Stimulated activated CD8-positive, alpha-beta memory T cell treated with anti-CD3 and anti-CD28 coated beads, Interleukin-7, amount 100 ng/mL, for 1 hour (primary cell): ENCODE measurements at places on chromosomes 11 and 22.

DNA sequence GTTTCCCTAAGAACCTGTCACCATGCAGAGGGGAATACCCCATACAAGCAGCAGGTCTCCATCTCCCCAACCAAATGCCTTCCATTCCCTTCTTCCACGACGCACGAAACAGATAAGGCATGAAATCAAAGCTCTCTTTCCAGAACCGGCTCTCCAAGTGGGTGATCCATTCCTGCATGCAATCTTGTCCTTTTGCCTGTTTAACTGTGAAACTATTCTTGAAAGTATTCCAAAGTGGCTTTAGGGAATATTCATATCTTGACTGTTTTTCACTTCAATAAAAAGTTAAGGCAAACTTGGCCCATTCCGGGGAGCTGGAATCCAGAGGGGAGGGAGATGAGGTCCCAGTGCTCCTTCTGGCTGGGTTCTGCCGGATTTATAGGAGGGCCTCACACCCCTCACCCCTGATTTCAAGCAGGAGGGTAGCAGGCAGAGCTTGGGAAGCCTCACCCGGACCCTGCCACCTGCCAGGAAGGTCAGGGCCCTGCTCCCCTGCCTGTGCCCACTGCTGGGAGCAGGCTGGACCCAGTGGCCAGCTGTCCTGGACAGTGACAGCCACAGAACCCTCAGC lies 60.9 kb downstream of the SCGB1A1 start:
- no peak for DNase-seq

DNA sequence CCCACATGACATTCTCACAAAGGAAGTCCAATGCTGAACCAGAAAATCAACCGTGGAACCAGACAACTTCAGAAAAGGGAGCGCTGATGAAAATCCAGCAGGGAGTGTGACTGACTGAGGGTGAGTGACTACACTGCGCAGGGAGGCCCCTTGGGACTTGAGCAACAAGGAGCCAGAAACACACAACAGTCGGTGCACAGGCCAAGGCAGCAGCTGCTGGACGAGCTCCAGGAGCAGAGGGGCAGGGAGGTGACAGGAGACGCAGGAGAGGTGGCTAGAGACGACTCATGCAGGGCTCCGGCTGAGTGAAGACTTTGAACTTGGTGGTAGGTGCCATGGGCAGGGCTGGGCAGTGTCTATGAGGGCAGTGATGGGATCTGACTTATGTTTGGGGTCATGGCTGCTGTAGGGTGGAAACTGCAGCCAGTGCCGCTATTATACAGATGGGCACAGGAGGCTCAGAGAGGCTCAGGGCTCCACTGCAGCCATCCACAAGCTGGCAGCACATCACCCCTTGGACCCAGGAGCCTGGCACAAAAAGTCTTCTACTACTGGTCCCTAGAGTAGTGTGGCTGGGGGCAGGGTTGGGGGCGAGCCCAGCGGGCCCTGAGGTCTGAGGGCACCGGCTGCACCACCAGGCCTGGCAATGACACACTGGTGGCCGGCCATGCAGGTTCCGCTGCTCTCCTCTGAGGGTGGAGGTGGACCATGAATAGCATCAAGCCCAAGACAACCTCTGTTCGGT lies 10.3 kb upstream of the FADD start:
- DNase-seq: no peak

- DNase-seq: no peak
Observed at GRCh38 chr11:360326-361280, 8.7 kb upstream of the B4GALNT4 start.

GRCh38 chr11:58059007-58059350 lies 28.2 kb downstream of the OR6Q1 start:
- no peak for DNase-seq

- DNase-seq: no peak
Observed at GRCh38 chr22:39718206-39718605, 147.7 kb downstream of the CACNA1I start.

DNA sequence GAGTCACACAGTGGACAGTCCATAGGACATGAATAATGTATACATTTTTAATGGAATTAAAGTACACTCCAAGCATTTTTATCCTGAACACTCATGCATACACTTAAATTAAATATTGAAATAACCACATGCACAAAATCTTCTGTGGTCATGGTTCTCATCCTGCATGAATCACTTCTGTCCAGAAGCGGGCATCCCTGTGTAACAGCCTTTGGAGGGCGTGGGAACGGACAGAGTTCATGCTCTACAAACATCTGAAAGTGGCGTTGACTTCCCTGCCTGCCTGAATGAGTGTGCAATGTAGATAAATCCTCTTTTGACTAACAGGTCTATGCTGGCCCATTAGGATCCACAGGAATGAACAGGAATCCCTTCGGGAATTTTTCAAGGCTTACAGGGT lies 780.2 kb downstream of the BRD1 start:
- DNase-seq: no peak

DNA sequence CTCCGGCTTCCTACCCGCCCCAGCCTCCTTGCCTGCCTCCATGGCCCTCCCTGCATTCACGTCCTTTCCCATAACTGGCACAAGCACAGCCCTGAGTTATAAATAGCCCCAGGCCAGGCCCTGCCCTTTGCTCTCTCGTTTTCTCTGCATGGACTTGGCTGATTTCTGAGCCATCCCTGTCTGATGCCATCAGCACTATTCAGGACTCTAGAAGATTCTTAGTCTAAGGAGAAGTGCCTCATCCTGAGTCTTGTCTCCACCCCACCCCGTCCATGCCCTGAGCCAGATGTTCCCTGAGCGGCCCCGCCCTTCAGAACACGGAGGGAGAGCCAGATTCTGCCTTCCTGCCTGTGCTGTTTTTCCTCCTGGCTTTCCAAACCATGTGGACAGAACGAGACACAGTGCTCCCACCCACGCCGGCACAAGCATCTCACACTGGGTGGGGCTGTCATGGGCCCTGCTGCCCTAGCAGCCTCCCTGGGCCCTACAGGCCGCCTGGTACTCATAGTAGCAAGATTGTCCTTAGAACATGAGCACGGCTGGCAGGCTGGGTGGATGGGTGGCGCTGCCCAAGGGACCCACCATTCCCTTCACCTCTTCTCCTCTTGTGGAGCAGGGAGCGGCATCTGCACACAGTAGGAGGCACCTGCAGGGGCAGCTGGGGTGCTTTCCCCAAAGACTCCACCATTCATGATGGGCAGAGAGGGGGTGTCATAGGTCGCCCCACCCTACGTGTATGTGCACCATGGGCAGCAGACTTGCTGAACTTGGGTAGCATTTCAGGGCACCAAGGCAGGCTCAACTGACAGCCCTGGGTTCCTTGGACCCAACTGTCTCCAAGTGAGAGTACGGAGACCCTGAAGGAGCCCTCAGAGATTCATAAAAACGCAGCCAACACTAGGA lies 76.9 kb downstream of the BCR start:
- DNase-seq: no peak

DNA sequence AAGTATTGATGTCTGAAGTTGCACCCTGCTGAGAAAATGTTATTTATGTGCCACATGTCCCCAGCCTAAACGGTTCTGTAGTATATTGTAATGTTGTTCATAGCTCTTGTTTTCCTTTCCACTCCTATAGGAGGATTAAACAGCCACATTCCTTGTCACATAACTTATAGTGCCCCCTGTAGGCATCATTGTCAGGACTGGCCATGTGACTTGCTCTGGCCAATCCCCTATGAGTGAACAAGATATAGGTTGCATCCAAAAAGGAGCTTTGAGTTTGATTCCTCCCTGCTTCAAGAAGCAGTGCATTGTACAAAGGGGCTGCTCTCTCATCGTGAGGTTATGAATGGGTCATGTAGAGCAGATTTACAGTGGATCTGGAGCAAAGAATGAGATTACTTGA lies 717.6 kb upstream of the ANO5 start:
- DNase-seq: no peak

GRCh38 chr11:60634126-60634525 lies 65.3 kb upstream of the MS4A8 start:
- DNase-seq: no peak

DNA sequence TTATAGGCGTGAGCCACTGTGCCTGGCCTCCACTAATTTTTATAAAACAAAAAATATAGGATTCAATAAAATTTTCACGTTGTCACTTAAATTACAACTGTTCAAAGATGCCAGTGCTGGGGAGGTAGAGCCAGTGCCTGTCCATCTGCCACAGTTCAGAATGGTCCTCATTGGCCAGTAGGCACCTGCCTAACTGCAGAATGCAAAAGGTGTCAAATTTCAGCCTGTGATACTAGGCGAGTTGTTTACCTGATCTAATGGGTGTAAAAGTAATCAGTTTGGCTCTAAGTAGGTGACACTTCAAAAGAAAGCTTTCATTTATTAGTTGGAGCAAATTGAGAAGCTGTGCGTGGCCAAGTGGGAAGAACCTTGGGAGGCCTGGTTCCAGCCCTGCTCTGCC lies 2.4 kb downstream of the SMARCB1 start:
- DNase-seq: no peak

DNA sequence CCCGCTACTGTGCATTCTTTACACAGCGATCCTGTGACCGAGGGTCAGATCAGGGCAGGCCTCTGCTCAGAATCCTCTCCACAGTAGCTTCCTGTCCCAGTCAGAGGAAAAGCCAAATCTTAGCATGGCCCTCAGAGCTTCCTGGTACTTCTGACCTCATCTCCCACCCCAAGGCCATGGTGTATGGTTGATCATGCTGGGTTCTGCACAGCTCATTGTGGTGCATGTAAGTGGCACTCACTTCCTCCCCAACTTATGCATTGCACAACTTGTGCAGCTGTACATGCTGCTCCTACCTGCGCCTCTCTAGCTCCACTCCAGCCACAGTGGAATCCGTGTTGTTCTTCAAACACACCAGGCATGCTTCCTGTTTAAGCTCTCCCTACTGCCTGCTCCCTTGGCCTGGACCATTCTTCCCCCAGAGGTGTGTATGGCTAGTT lies 20.3 kb downstream of the BMAL1 start:
- DNase-seq: no peak

DNA sequence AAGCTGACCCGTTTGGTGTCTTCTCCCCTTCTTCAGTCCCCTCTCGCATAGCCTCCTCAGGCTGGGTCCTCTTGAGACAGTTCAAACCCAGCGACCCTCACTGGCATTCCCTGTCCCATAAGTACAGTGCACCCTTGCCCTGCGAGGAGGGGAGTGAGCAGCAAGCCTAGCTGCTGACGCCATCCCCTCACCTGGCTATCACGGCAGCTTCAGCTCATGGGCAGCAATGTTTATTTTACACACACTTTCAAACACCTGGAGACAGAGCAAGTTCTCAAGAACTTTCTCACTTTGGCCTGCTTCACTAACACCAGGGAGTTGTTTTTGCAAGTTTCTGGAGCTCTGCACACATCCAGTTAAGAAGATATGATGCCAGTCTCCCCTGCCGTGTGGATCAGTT lies 189.6 kb upstream of the E2F8 start:
- DNase-seq: no peak

DNA sequence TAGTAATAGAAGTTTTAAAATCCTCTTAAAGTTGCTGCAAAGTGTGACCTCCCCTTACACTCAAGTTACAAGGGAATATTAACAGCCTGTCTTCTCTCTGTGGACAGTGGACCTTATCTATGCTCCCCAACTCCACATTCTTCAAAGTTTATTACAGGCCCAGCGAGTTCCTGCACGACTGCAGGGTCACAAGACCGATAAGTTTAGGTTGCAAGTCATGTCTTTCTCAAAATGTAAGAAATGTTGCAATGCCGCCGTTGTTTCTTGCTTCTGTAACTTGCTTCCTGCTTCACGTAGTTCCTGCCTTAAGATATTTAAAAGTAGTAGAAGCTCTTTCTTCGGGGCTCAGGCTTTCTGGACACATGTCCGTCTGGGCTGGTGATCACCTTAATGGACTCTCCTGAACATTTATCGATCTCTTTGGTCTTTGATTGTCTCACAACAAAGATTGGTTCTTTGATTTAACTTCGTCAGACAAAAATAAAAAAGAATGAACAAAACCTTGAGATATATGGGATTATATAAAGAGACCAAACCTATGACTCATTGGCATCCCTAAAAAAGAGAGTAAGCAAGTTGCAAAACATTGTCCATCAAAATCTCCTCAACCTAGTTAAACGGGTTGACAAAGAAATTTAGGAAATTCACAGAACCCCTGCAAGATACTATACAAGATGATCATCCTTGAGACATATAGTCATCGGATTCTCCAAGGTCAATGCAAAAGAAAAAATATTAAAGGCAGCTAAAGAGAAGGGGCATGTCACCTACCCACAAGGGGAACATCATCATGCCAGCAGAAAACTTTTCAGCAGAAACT lies 45.4 kb upstream of the GLYAT start:
- no peak for DNase-seq

DNA sequence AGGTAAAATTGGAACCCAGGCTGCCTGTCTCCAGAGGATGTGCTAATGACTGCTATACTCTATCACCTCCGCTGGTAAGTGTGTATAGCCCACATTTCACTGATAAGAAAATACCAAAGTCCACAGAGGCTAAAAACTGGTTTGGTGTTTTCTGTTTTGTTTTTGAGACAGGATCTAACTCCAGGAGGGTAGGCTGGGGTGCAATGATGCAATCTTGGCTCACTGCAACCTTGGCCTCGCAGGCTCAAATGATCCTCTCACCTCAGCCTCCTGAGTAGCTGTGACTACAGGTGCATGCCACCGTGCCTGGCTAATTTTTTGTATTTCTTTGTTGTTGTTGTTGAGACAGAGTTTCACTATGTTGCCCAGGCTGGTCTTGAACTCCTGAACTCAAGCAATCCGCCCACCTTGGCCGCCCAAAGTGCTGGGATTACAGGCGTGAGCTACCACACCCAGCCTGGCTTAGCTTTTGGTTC lies 409.8 kb downstream of the LARGE1 start:
- no peak for DNase-seq

DNA sequence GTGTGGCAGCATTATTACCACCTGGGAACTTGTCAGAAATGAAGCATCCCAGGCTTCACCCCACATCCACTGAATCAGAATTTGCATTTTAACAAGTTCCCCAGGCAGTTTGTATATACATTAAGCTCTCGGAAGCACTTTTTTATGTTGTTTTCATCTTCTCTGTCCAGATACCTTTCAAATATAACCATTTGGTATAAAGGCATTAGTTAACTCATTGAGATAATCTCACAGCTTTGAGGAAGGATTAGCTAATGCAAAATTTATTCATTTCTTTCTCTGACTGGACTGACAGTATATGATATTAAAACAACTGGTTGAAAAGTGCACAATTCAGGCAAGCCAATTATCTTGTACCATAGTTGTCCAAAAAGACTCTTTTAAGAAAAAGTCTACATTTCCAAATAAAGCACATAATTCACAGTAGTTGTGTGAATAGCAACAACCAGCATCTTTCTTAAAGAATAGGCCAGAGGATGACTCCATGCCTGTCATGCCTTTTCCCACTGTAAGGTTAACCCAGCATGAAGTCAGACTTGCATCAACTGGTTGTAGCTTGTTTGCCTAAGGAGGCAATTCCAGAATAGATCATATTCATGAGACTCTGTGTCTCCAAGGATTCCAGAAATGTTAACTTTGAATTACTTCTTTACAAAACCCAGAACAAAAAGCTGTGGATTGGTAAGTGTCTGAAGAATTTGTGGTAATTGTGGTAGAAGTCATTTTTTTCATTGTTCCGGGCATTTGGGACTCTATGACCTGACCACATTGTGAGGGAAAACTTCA lies 254.3 kb upstream of the SESN3 start:
- no peak for DNase-seq
